Ammon's horn (tissue), 1 donor: ENCODE measurements at places on chromosomes 3 and 15.
A peak's percentile ranks its signal among the peaks of the same experiment; 100 is the strongest.

DNA sequence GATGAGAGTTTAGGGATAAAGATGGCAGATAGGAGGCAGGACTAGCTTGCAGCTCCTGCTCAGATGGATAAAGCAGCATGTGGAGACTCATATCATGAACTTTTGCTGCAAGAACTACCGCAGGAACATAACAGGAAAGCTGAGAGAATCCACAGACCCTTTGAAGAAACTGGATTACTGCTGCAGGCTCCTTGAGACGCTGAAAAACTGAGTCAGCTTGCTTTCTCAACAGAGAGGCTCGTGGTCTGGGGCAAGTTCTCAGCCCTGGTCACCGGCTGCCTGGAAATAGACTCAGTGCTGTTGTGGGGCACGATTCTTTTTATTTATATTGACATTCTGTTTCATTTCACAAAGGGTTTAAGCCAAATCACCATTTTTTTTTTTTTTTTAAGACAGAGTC, 28.8 kb upstream of the TRIM59 start:
- DNase-seq: no peak

DNA sequence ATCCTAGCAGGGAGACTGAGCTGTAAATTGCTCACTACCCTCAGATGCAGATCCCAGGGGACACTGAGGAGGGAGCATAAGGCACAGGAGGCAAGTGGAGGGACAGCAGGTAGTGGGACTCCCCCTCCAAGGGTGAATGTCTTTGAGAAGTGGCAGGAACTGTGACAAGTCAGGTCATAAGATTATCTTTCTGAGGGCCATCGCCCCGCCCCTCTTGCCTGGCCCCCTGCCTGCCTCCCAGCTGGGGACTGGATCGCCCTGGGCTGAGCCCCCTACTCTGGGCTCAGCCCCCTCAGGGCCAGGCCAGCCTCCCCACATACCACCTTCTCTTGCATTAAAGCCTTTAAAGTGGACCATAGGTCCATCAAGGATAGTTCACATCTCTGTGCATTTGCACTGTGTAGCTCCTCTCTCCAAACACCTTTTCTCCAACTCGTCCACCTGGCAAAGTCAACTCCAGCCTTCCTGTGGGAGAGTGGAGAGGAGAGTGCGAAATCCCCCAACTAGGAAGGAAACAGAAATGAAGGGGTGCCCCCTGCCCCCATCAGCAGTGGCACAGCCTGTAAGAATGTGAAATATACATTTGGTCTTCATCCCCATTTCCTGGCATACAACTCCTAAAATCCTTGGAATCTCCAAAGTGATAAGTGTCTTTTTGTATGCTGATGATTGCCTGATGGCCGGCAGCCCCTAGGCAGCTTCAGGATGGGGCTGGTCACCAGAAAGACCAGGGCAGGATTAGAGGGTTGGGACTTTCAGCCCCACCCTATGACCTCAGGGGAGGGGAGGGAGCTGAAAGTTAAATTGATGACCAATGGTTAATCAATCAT, 14.7 kb downstream of the PIF1 start:
- no peak for DNase-seq

DNA sequence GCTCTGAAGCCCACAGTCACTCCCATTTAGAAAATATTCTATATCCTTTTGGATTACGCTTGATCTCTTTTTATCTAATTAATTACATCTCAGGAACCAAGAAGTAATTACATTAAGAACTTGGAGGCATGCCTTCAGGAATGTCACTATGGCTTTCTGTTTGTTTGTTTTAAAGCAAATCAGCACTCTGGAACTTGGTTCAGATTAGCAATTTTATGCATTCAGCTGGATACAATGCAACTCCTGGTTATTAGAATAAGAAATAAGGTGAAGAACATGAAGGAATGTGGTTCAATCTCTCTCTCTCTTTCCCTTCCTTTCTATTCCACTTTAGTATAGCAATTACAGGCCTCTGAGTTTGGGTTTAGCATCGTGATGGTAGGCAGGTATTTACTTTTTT, 235.8 kb downstream of the FHIT start:
- DNase-seq: no peak

DNA sequence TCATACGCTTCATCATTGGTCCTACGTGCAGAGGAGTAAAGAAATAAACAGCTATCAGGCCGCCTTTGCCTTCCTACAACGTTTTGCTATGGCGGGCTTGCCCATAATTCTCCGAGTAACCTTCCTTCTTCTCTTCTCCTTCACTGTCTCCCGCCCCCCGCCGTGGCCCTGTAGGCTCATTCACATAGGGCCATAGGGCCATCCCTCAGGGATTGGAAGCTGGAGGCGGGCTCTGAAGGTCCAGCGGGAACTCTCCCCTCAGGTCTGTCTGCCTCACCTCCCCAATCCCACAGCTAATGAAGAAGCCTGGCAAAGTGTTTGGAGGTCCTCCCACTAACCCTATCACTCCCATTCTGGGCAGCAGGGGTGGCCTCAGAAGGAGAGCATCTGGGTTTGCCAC, 43.6 kb downstream of the SEMA5B start:
- DNase-seq: no peak

GRCh38 chr3:12754313-12754712, 4.7 kb downstream of the TMEM40 start:
- no peak for DNase-seq

- no peak for DNase-seq
These were observed 5.7 kb downstream of the CHRNB4 start for GRCh38 chr15:78635346-78635745.

DNA sequence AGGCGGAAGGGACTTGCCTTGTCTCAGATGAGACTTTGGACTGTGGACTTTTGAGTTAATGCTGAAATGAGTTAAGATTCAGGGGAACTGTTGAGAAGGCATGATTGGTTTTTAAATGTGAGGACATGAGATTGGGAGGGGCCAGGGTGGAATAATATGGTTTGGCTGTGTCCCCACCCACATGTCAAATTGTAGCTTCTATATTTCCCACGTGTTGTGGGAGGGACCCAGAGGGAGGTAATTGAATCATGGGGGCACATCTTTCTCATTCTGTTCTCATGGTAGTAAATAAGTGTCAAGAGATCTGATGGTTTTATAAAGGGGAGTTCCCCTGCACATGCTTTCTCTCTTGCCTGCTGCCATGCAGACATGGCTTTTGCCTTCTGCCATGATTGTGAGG, 89.2 kb downstream of the CGGBP1 start:
- DNase-seq: no peak

DNA sequence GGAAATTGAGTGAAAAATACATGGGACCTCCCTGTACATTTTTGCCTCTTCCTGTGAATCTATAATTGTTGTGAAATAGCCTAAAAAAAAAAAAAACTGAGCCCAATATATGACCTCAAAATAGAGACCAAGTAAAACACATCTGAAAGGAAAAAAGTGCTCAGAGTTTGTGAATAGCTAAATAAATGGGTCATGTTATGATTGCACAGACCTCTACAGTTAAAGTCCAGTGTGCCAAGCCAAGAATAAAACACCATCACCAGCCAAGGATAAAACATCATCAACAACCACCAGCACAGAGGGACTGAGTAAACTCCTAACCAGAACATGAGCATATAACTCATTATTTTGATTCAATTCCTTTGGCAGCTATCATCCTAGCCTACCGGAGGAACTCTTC, 115.6 kb upstream of the AGTR1 start:
- no peak for DNase-seq

GRCh38 chr3:110859336-110859735, 212.3 kb upstream of the NECTIN3 start:
- DNase-seq: no peak

DNA sequence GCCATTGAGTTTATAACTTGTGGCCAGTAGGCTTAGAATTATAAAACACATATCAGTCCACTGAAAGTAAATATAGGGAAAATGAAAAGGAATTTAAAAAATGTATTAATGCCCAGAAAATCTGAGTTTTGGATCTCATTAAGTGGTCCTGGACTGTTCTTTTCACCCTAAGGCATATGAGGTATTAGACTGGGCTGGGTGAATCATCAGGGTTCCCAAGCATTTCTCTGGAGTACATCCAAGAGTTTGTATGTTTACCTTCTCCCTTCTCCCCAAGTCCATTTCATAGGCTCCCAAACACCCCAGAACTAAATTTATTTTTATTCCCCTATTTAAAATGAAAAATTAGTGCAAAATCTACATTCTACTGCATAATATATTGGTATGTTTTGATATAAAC, 31.9 kb upstream of the SPTSSB start:
- DNase-seq: no peak

GRCh38 chr3:44160818-44161217, 80.9 kb upstream of the TOPAZ1 start:
- no peak for DNase-seq

DNA sequence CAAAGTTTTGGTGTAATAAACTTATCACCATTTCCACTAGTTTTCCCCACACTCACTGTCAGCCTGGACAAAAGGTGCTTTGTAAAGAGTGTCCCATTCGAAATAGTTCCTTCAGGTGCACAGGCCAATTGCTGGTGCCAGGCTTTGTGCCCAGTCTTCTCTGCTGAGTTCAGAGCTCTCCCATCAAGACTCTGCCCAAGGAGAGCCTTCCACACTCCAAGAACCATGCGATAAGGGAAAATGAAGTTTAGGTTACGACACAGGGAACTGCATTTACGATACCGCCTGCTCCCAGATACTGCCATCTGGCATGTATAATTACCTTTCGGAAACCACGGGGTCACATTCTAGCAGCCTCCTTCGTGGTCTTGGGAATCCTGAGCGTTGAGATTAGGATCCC, 379.6 kb downstream of the MECOM start:
- no peak for DNase-seq

GRCh38 chr15:44593042-44593736, 56.2 kb downstream of the EIF3J start:
- DNase-seq: no peak

GRCh38 chr3:13561967-13562366, 13.0 kb downstream of the FBLN2 start:
- no peak for DNase-seq

GRCh38 chr3:2713923-2714322, 396.3 kb downstream of the IL5RA start:
- DNase-seq: no peak

GRCh38 chr15:70687482-70687881, 75.9 kb downstream of the UACA start:
- DNase-seq: no peak

GRCh38 chr15:99842071-99842470, 108.8 kb upstream of the LYSMD4 start:
- DNase-seq: no peak

- no peak for DNase-seq
These were observed 80.4 kb downstream of the ADAM10 start for GRCh38 chr15:58669108-58669507.

- no peak for DNase-seq
These were observed 288.5 kb upstream of the WNT5A start for GRCh38 chr3:55775366-55776154.

DNA sequence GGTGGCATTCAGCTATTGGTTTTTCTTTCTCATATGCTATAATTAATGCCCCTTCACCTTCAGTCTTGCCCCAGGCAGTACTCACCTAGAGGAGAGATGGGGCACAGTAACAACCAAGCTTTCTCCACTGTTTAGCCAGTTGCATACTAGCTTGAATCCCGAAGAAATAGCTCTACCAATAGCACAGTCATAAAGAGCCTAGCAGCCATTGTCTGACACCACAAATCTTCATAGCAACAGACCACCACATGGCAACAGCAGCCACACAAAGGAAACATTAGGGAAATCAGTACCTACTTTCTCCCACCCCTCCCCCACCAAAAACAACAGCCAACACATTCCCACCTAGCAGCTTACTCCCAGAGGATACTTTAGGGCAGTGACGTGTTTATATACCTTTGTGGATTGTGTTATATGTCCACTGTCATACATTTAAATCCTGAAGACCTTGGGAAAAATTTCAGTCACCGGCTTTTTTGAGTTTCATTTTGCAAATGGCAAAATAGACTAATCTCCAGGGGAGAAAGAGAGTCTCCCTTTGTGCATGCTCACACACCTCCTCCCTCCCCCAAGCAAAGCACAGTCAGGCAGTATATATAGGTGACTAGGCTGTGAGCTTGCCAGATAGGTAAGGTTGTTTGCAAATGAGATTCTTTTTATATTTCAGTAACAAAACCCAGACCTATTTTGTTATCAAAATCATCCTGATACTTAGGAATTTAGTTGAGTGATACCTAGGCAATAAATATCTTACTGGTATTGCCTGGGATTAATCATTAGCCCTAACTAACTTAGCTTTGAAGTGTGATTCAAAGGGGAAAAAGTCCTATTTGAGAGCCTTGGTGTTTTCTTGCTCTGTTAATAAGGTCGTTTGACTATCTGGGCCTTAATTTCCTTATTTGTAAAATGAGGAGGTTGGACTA, 140.6 kb downstream of the RBPMS2 start:
- DNase-seq: peak; percentile 4

GRCh38 chr3:178804606-178805005, 267.0 kb downstream of the ZMAT3 start:
- DNase-seq: no peak

DNA sequence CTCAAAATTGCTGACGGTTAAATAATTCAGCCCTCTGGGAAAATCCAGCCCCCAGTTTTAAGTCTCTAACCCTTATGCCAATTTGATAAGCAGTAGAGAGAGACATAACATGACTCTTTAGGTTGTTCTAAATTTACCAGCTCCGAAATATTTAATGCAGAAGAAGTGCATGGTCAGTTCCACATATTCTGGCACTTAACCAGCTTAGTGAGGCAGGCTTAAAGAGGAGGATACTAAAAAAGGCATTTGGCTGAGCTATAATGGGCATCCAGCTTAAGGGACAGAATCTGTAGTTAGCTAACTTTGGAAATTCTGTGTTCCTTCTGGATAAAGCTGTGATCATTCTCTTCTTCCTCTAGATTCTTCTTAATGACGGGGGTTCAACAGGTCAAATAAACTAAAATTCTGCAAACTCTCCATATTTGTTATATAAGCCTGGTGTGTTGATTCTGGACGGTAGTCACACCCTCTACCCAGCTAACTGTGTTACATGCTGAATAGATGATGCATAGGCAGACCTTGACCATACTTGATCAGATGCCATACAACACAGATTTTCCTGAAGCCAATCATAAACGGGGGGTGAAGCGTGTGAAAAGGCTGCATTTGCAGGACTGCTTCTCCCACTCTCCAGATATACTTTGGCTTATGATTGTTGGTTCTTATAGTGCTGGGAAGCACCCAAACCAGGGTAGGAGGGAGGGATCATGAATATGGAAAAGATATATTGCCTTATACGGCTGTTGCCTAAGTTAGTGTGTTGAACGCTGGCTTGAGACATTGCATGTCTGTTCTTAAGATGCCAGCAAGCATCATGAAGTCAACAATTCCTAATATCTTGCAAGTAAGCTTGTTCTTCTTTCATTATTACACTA, 118.4 kb downstream of the FGF12 start:
- DNase-seq: no peak
